ENCODE measurements at places on chromosomes 3 and 15.

DNA sequence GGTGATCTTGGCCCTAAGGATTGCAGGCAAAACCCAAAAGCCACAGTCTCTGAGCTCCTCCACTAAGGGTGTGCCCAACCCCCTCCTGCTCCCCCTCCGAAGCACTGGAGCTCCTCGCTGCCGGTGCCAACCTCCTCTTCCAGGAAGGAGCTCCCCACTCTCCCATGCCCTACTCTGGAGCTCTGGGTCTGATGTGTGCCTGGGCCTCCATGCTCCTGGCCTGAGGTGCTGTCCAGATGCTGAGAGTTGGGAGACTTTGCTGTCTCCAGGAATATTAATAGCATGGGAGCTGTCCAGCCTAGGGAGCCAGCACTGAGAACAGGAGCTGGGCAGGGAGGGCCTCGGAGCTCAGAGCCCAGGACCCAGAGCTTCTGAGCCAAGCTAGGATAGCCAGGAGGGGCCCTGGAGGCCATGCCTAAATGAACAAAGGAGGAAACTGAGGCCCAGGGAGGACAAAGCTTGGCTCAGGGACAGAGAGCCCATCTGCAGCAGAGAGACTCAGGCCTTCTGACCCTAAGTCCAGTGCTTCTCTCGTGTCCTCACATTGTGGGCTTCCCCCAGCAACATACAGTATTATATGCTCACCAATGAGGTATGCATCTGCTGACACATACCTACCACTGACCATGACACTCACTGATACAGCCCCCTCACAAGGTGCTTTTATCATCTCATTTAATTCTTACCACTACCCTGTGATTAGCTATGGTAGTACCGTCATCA lies 36.9 kb upstream of the HERC1 start:
- DNase-seq, result no peak

- no peak for DNase-seq
Measured at GRCh38 chr3:160852856-160853255, 96.8 kb downstream of the PPM1L start.

DNA sequence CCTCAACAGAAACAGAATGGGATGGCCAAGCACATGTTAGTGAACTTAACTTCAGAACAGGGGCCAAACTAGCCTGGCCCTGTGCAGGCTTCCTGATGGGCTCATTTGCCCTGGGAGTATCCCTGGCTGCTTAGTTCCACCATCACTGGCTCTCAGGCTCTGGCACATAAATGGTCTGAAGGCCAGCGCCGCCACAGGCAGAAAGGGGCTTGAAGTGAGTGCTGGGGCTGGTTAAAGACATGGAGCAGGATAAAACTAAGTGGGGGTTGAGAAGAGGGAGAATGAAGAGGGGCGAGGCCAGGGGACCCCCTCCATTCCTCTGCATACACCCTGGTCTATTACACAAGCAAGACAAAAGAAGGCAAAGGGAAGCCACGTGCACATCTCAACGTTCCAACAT lies 12.2 kb downstream of the SLCO2A1 start:
- DNase-seq, result no peak

DNA sequence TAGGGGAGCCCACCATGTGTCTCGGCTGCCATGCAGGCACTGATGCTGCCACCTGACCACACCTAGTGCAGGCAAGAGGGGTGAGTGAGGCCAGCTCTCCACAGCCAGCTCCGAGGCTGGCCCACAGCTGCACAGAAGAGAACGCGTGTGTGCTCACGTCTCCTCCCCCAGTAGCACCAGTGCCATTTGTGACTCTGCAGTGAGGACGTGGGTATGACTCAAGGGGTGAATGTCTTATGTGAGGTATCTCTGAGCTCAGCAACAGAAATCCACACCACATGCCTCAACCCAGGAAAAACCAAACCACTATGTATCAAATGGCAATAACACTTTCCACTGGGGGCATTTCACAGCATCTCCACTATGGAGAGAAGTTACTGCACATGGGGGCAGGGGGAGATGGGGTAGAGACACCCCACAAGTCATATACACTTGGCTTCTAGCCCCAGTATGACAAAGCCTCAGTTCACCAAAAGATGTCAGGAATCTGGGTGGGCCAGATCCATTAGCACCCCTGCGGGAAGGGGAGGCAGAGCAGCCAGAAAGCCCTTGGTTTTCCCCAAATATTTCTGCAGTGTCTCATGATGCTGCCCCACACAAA lies 87.6 kb downstream of the LRIG1 start:
- DNase-seq, result no peak

DNA sequence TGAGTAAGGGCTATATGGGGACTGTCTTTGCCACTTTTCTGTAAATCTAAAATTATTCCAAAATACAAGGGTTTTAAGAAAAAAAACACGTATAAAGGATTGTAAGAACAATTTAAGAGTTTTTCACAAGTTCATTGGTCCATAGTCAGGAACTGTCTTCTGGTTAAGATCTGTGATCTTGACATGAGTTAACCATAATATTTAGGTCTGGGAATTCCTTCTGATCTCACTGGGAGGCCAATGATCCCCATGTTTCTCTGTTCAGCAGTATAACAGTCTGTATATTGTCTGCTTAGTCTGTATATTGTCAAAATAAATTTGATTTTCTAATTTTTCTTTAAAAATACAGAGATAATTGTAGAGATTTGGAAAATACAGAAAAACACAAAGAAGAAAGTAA lies 848 bp upstream of the RHCG start:
- DNase-seq, result no peak

DNA sequence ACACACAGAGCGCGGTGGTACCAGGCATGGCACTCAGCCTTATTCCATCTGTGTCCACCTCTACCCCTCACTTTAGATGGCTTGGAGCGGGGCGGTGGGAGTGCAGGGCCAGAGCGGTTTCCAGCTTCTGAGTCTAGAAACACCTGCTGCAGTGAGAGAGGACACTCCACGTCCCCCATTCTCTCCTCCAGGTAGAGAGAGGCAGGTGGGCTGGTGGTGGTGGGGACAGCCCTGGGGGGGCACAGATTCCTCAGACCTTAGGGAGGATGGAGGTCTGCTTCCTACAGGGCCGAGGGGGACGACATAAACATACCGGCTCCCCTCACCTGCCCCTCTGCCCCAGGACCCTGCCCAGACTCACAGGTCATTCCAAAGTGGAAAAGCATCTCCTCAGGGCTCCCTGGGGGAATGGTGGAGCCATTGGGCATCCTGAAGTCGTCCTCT lies 40.4 kb downstream of the MUC20 start:
- DNase-seq, result no peak

GRCh38 chr3:179544981-179545645 lies 17.6 kb upstream of the ACTL6A start:
- DNase-seq, result no peak

DNA sequence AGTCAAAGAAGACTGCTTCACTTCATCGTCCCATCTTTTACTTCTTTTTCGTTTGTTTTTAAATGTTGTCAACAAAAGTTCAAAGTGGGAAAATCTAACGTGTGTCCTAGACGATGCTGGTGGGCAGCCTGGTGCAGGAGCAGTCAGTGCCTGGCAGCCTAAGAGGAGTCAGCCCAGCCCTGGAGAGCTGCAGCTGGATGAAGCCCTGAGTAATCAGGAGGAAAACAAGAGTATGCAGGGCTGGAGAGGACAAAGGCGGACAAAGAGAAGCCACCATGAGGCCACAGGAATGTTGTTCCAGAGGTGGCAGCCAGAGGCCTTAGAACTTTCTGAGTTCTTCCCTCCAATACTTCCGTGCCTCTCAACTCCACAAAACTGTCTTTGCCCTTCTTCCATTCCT lies 5.7 kb downstream of the ADAMTS17 start:
- no peak for DNase-seq

GRCh38 chr3:113287111-113287802 lies 75.9 kb downstream of the BOC start:
- DNase-seq, result no peak

GRCh38 chr15:80856809-80857377 lies 77.7 kb downstream of the CEMIP start:
- DNase-seq, result no peak

DNA sequence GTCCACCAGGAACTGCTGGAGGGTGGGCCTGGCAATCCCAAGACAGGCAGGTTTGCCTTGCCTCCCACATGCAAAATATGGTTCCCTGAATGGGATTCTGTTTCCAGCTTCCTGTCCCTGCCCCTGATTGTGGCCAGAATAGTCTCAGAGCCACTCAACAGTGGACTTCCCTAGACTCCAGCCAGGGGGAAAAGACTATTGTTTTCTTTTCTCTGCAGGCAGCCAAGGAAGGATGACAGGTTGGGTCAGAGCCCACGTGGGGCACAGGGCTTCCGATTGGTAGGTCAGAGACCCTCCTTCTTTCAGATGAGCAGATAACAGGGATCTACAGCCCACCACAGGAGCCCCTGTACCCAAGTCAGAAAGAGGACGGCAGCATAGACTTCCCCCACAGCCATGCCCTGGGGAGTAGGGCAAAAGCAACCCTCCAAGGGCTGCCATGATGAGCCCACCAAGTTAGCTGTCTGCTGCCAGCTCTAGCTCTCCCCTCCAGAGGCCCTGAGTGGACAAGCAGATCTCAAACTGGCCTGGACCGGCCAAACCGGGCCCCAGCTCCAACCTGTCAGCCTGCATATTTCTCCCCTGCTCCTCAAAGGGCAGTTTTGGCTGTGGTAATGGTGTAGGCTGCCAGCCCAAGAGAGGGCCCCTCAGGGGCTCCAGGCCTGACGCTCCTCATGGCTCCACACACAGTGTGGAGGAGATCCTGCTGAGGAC lies 6.4 kb downstream of the TLR9 start:
- no peak for DNase-seq

- DNase-seq, result no peak
Measured at GRCh38 chr15:45648521-45649200, 13.8 kb downstream of the SQOR start.

- peak; percentile 96 for DNase-seq
Measured at GRCh38 chr15:50134524-50135024, 15.5 kb upstream of the ATP8B4 start.

DNA sequence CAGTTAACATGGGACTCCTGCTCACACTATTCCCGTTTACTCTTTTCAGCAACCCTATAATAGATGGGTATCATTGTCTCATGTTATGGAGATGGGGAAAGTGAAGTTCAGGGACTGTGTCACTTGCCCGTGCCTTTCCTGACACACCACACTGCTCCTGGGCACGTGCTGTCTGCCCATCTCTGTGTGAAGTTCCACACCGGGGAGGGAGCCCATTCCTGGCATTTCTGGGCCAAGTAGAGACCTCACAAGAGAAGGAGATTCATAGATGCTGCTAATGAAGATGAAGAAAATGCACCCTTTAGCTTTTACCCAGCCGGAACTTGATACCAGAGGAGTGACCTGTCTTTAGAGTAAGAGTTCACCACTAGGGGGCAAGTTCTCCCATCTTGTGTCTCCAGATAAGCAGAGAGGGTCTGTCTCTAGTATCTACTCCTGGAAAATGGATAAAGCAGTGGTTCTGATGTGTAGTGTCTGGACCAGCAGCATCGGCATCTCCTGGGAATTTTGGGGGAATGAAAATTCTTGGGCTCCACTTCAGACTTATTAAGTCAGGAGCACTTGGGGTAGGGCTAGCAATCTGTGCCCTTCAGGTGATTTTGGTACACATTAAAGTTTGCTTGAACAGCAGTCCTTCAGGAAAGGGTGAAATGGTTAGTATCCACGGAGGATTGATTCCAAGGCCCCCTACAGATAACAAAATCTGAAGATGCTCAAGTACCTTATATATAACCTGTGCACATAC lies 2.0 kb upstream of the TOPBP1 start:
- DNase-seq, result peak; percentile 46

DNA sequence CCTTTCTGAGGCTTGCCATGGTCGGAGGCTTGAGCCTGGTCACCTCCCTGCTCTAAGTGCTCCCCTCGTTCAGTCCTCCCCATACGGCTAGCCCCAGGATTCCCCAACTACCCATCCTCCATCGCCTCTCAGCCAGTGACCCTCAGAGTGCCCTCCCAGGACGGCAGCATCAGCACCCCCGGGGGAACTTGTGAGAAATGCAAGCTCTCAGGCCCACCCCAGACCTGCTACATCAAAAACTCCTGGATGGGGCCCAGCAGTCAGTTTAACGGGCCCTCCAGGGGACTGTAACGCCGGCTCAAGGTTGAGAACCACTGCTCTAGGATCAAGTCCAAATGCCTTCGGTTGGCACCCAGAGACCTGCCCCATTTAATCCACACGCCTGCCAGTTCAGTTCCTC lies 6.9 kb downstream of the ADAMTS17 start:
- DNase-seq, result no peak

DNA sequence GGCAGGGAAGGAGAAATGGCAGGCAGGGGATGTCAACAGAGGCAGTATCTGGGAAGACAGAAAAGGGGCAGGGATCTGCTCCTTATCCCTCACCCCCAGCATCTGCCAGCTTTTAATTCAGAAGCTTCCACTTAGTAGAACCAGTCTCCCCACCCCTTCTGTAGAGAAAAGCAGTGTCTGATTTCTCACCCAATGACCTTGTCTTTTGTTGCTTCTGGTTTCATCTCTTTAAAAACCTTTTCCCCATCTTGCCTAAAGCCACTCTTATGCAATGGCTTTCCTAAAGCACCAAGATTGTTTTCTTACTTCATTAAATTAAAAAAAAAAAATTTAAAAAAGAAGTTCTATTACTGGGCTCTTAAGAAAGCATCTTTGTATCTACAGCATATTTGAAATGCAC lies 27.8 kb downstream of the ARHGEF3 start:
- no peak for DNase-seq

- DNase-seq, result no peak
Measured at GRCh38 chr3:54843352-54843751, 84.5 kb downstream of the LRTM1 start.

DNA sequence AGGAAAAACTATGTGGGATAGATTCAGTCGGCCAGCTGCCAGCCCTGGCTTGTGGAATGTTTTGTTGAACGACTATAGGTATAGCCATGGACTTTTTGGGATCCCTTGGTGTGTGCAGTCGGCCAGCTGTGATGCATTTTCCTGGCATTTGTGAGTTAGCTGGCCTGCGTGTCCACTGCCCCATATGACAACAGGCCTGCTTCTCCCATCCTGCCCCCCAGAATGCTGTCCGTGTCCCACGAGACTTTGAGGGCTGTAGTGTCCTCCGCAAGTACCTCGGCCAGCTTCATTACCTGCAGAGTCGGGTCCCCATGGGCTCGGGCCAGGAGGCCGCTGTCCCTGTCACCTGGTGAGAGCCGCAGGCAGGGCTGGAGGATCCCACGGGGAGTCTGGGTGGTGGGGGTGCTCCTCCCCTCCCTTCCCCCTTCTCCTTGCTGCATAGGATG lies 23.6 kb downstream of the PTPN23 start:
- DNase-seq, result no peak

DNA sequence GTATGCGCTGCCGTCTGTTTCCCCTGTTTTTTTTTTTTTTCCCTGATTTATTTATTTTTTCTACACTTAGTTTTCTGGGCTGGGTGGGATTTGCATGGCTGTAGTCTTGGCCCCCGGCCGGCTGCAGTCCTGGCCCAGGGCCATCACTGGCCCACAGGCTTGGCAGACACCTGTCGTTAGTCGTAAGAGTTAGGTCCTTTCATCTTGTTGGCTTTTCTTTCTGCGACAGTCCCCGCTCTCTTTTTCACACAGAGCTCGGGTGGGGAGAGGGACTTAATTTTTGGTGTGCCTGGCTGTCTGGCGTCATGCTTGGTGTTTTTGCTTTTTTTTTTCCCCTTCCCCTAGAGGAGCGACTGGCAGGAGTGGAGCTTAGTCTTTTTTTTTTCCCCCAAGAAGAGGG lies 183.4 kb downstream of the KLF13 start:
- DNase-seq, result no peak

Data from SIG-M5 (cell line).